ENCODE measurements at places on chromosomes 4 and X.

DNA sequence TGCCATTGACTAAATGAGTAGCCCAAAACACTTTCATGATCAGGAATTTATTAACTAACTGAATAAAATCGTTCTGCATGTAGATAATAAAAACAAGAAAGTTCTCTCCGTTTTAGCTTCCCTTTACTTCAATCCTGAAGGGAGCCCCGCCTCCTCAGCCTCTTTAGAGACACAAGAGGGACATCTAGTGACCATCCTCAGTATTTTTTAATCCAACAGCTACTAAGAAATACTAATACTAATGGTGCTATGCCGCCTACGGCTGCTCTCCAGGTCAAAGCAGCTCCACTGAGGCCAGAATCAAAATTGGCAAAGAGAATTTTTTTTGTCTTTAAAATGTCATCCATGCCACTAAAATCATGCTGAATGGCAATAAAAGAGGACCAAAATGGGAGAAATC lies 3.2 kb upstream of the PCDH19 start:
- peak; percentile 3 for DNase-seq

DNA sequence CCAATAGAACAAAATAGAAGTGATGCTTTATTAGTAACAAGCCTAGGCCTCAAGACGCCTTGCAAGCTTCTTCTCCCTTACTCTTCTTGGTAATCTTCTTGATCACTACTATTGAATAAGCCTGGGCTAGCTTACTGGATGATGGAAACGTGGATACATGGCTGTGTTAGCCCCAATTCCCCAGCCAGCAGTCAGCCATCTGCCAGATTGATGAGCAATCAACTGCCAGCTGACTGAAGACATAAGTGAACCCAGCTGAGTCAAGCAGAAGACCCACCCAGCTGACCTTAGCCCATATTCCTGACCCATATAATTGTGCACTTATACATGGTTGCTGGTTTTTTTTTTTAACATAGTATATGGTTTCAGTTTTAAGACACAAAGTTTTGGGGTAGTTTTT lies 130.4 kb downstream of the DHX15 start:
- no peak for DNase-seq

- DNase-seq = no peak
Observed at GRCh38 chr4:158729716-158730559, 6.7 kb upstream of the PPID start.

DNA sequence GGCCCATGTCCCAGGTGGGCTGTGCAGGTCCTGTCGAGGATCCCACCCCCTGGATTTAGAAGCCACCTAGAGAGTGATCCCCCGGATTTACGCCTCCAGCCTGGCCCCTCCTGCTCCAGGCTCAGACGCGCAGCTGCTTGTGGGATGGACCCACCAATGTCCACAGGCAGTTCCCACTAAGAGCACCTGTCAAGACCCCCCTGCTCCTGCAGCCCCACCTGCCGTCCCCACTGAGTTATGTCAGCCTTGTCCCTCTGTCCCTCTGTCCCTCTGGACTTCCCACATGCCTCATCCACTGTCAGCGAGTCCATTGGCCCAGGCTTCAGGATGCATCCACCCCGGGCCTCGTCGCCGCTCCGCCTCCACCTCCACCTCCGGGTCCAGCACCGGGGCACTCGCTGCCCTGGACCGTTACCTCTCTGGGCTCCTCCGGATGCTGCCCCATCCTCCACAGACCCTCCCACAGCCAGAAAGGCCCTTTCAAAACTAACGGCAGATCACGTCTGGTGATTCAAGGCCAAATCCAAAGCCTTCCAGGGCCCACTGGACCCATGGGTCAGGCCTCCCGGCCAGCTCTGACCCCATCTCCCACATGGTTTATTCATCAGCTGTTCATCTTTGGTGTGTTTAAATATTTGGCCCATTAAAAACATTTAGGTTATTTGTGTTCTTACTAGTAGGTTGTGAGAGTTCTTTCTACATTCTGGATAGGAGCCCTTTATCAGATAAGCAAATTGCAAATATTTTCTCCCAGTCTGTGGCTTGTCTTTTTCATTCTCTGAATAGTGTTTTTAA lies 28.3 kb downstream of the HTRA3 start:
- no peak for DNase-seq

DNA sequence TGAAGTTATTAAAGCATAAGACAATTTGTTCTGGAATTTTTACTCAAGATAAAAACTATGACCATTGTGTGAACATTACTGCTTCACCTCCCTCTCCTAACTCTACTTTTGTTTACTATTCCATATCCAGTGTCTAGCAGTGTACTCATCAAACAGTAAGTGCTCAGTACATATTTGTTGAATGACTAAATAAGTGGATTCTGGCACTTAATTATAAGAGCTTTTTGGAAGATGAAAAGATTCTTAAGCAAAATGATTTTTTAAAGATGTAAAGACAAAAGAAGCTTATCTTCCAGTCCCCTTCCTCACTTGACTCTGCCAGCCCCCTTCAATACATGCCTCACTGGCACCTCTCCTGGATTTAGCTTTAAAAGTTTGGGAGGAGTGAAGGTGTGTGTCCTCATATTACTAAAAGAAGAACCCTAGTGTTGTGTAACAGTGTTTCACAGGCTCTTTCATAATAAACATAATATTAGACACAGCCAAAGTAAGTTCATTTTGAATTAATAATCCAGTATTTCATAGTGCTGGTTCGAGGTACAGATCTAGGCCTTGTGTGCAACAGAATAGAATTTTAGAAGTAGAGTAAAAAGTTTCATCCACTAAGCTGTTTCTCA lies 53.0 kb downstream of the GAB1 start:
- DNase-seq = no peak

- peak; percentile 30 for DNase-seq
Observed at GRCh38 chrX:149630681-149631233, 835 bp downstream of the TMEM185A start.

GRCh38 chr4:167642250-167642649 lies 408.0 kb upstream of the SPOCK3 start:
- no peak for DNase-seq

DNA sequence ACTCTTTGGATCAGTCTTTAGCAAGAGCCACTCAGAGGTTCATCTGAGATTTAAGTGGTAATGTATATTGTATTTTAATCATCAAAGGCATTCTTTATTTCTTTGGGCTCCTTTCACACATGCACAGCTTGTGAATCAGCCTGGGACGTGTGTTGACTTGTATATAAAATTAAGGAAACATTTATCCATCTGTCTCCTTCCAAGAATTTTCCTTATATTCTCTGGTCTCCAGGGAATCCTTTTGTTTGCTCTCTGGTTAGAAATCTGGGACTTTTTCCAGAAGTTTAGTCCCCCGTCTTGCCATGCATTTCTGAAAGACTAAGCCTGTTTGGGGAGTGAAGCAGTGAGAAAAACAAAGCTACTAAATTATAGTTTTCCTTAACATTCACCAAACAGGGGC lies 212.3 kb downstream of the DCAF12L2 start:
- no peak for DNase-seq

- peak; percentile 8 for DNase-seq
Observed at GRCh38 chrX:151019856-151020255, 36.7 kb downstream of the HMGB3 start.

All from GM04503 (cell line).